ENCODE measurements at places on chromosomes 1 and 21.

DNA sequence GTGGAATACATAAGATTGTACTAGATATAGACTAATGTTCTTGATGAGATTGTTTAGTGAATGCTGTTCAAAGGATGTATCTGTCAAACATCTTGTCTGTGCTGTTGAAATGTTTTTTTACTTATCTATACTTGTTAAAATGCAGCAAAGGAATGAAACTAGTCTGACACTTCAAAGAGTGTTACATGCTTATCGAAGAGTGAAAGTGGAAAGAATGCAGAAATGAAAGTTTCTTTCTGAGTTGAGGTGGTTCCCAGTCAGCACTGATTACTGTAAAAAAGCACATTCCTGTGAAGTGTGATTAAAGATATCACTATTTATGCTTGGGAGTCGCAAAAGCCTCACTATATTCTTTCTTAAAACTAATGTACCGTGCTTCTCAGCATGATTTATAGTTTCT, 1225.2 kb downstream of the NCAM2 start:
- no peak for DNase-seq

DNA sequence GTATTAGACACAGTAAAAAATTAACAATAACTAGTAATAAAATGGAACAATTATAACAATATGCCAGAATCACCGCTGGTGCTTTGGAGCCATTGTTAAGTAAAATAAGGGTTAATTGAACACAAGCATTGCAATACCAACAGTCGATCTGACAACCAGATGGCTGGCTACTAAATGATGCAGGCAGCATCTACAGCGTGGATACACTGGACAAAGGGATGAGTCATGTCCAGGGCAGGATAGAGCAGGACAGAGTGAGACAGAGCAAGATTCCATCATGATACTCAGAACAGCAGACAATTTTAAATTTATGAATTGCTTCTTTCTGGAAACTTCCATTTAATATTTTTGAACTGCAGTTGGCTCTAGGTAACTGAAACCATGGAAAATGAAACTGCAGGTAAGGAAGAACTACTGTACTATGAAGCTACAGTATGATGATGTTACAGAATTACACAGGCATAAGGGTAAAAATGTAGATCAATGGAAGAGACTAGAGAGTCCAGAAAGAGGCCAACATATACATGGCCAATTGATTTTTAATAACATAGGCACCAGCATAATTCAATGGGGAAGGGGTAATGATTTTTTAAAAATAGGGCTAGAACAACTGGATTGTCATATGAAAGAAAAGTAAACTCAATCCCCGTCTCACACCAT, 168.7 kb downstream of the RRAGC start:
- DNase-seq: peak; percentile 10

- no peak for DNase-seq
Observed at GRCh38 chr1:1758059-1758621, 20.1 kb downstream of the NADK start.

DNA sequence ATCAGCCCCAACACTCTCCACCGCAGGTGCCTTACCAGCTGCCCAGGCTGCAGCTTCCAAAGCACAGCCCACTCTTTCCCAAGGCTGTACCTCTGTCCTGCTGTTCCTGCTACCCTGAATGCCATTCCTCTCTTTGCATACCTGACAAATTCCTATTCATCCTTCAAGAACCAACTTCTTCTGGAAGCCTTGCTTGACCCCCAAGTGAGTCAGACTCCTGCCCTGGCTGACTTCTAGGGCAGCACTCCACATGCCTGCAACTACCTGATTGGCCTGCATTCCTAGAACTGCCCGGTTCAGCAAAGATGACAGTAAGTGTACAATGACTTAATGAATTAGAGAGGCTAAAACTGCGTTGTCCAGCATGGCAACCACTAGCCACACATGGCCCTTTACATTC, 20.8 kb upstream of the PDZK1IP1 start:
- DNase-seq: no peak

GRCh38 chr21:33018707-33019465, 6.8 kb upstream of the OLIG2 start:
- DNase-seq: no peak

DNA sequence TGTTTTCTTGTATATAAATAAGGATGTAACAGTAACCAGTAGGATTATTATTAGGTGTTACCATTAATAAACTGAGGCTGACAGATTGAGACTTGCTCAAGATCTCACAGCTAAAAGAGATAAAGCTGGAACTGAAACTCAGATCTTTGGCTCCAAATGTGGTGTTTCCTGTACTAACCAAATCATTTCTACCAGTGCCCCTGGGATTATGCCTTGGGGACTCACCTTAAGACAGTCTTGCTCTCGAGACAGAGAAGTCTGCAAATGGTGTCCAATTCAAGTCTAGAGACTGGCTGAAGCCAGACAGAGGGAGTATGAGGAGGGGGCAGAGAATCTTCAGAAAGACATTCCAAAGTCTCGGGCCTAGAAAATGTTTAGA, 593 bp upstream of the CD53 start:
- no peak for DNase-seq

GRCh38 chr1:146019231-146020057, 2.1 kb downstream of the HJV start:
- DNase-seq: no peak

GRCh38 chr21:45286671-45287437, 841 bp downstream of the POFUT2 start:
- DNase-seq: no peak

DNA sequence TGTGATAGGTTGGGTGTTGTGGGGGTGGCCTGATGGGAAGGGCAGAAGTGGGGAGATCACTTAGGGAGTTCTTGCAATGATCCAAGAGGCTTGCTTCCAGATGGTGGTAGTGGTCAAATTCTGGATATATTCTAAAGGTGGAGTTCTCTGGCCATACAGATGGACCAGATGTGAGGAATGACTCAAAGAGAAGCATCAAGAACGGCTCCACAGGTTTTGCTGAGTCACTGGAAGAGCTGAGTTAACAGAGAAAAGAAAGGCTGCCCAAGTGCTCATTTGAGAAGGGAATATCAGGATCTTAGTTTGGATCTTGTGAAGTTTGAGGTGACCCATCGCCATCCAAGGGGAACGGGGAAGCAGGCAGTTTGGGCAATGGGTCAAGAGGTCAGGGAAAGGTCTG, 192.9 kb upstream of the GALNT2 start:
- DNase-seq: peak; percentile 78

- DNase-seq: no peak
Observed at GRCh38 chr1:228752258-228752657, 17.0 kb downstream of the RHOU start.

DNA sequence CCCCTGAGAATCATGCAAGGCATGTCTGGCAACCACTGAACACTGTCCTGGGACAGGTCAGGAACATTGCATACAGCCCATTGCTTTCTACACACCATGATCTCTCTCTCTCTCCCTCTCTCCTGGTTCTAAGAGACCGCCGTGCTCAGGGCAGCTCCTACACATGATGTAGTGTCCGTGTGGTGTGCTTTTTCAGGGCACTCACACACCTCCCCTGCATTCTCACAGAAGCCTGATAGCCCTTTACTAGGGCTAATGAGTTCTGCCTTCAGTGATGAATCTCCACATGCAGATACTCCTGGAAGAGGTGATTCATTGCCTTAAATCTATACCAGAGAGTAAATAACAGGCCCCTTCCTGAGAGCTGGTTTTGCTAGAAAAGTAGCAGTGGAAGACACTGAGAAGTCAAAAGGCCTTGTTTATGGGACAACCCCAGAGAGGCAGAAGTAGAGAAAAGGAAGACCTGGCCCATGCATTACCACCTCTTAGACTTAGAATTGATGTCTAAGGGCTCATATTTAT, 7.2 kb upstream of the OLFML2B start:
- no peak for DNase-seq

GRCh38 chr1:85224734-85225623, 24.2 kb upstream of the SYDE2 start:
- DNase-seq: no peak
